AG04449 (cell line): ENCODE measurements at places on chromosomes 6 and 20.

GRCh38 chr6:5472571-5472970 is 211.3 kb downstream of the FARS2 start:
- DNase-seq: no peak

- no peak for DNase-seq
Observed at GRCh38 chr6:52571099-52571755, 5.6 kb downstream of the TRAM2 start.

DNA sequence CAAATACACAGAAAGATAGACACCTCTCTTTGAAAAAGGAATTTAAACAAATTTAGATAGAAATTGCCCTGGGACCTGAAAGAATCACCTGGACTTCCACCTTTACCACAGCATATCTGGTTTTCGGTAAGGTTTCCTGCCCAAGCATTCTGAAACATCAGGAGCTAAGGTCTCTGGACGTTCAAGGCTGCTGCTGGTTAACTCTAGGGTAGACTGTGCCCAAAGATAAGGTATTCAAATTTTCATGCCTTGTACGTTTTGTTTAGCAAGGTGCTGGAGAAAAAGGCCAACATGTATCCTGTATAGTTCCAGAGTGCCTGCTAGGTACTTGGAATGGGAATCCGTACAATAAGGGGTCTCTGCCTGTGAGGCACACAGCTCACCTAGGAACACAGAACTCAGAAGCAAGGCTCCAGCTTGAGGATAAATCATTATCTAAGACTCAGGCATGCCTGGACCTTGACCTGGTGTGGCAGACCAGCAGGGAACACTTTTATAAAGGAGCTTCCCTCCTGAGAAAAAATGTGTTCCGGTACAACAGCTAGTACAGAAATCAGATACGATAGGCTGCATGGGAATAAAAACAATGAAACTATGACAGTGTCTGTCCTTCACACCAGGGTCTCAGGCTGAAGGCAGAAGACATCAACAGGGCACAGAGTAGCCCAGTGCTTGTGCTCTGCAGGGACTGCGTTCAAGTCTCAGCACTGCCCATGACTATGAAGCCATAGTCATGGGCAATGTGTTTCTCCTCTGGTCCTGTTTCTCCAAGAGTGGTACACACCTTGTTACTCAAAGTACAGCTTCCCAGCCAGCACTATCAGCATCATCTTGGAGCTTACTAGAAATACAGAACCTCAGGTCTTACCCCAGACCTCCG is 70.4 kb downstream of the METTL24 start:
- no peak for DNase-seq

- no peak for DNase-seq
Observed at GRCh38 chr6:34120953-34121675, 24.8 kb downstream of the GRM4 start.

DNA sequence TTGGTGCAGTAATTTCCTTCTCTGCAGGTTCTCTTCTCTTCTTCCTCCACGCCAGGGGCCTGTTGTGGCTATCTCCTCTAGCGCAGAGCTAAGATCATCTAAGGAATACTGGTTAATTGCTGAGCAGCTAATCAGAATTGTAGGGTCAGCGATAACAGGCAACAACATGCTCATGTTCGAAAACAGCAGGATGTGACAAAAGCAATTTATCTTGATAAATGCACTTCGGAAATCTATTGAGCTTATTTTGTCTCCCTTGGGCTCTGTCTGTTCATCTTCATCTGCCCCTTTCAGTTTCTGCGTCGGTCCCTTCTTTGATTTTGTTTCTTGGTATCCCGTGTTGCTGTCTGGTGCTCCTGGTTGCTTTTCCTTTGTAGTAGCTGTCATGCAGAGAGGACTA is 67.3 kb upstream of the MAP3K7 start:
- DNase-seq: no peak

GRCh38 chr20:63057171-63058117 is 50.7 kb upstream of the BHLHE23 start:
- no peak for DNase-seq

DNA sequence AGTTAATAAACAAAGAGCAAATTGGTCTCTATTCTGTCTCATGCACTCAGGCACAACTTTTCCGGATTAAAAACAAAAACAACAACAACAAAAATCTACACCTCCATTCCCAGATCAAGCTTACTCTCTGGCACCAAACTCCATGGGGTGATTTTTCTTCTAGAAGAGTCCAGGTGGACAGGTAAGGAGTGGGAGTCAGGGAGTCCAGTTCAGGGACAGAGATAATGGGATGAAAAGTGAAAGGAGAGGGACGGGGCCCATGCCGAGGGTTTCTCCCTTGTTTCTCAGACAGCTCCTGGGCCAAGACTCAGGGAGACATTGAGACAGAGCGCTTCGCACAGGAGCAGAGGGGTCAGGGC is 437 bp upstream of the HLA-A start:
- no peak for DNase-seq

- no peak for DNase-seq
Observed at GRCh38 chr6:130239755-130240154, 17.0 kb upstream of the SAMD3 start.

DNA sequence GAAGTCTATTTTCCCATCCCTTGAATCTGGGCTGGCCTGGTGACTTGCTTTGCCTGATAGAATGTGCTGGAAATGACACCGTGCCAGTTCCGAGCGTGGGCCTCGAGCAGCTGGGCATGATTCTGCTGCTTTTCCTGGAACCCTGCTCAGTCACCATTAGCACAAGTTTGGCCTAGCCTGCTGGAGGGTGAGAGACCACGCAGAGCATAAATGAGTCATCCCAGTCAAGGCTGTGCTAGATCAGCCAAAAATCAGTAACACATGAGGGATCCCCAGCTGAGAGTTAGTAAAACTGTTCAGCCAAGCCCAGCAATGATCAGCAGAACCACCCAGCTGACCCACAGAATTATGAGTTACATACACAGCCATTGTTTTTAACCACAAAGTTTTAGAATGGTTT is 74.8 kb upstream of the TOP1 start:
- DNase-seq: no peak

GRCh38 chr6:15303920-15304291 is 58.0 kb downstream of the JARID2 start:
- no peak for DNase-seq

- no peak for DNase-seq
Observed at GRCh38 chr20:35695978-35696377, 3.2 kb downstream of the NFS1 start.

DNA sequence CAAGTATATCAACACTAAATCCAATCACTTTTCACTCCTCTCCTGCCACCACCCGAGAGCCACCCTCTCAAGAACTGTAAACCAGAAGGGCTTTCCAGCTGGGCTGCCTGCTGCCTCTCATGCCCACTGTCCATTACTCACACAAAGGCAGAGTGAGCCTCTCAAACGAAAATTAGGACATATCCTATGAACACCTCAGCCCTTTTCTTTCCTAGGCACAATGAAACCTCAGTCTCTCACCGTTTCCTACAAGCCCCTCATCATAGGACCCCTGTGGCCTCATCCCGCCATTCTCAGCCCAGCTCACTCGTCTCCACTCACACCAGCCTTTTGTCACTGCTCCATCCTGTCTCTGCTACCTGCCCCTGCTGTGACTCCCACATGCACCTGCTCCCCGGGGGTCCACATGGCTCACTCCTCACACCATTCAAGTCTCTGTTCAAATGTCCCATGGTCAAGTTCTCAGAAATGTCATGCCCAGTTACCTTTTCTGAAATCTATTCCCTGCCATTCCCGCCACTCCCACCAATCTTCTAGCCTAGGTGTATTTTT is 7.4 kb downstream of the HLA-F start:
- no peak for DNase-seq

GRCh38 chr6:141736104-141736503 is 396.6 kb upstream of the GJE1 start:
- DNase-seq: no peak

GRCh38 chr6:38378801-38379200 is 260.9 kb downstream of the BTBD9 start:
- DNase-seq: no peak

- DNase-seq: no peak
Observed at GRCh38 chr20:58096880-58097423, 131.5 kb downstream of the ANKRD60 start.

- DNase-seq: no peak
Observed at GRCh38 chr6:31662124-31662723, 1.6 kb upstream of the C6orf47 start.

DNA sequence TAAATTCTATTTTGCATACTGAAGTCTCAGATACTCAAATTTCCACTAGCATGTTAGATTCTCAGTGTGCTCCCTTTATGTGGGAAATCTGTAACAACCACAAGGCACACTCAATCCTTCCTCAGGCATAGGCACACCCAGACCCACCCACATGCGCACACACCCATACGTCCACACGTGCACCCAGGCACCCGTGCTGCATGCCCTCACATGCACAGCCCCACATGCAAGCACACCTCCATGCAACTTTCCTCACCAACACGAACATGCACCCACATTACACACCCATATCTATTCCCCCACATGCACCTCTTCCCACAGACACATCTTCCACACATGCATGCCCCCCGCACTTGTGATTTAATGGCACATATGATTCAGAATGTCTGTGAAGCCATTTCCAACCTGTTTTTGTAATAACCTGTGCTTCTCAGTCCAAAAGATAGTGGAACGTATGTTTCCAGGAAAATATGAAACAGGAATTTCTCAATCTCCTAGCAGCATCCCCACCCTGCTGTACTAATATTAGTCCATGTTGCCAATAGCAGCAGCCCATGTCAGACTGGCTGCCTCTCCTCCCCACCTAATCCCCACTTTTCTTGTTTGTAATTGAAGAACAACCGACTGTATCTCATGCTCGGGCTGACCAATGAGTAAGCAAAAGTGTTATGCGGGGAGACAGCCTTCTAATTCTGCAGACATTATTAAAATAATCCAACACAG is 11.3 kb upstream of the CYP24A1 start:
- no peak for DNase-seq

GRCh38 chr6:36028088-36028876 is 674 bp downstream of the MAPK14 start:
- no peak for DNase-seq

DNA sequence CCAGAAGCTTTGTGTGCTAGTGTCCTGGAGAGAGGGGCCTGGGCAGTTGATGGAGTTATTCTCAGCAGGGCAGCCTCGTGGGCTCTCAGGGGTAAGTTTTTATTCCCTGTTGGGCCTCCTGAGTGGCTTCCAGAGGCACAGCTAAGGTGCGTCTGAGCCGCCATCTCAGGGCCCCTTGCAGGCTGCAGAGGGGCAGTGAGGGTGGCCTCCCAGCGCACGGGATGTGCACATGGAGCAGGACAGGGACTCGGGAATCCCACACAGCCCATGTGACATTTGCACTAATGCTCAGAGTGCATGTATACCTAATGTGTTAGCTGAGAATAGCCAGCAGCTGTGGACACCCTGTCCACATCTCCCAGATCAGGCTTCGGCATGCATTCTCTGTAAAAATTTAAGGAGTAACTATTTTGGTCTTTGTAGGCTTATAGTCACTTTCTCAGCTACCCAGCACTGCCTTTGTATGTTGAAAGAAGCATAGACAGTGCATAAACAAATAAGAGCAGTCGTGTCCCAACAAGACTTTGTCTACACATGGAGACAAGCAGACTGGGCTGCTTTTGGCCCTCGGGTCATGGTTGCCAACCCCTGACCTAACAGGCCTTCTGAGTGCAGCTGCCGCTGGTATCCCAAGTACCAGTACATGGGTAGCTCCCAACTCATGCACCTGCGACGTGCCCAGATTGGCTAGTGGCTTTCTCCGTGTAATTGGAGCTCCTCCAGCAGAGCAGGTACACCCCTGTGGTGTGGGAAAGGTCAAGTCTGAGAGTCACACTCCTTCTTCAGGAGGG is 18.6 kb upstream of the CST9L start:
- no peak for DNase-seq
